WTC11 (cell line): ENCODE measurements at places on chromosomes 16 and 17. TPM values are rescaled to one million over a fixed set of nuclear protein-coding genes. Genes with fewer than 3 reads are reported as not detected.

The EPOP gene
- 8.7 to 12.3 TPM (median 9.0 TPM) in 3 replicates for total RNA-seq

The PTX4 gene
- total RNA-seq: 0.16 to 0.26 TPM (median 0.18 TPM) in 3 replicates

The NUPR1 gene
- 0.33 to 1.1 TPM (median 0.66 TPM) in 3 replicates for total RNA-seq

The AHSP gene
- 0.60 to 0.81 TPM in 2 of 3 replicates, not detected in the other for total RNA-seq

The MYH4 gene
- total RNA-seq: not detected in 3 replicates

The TP53TG3B gene
- total RNA-seq: not detected in 3 replicates

The KRTAP4-3 gene
- total RNA-seq: not detected in 3 replicates

The C17orf113 gene
- 1.9 to 2.8 TPM (median 2.5 TPM) in 3 replicates for total RNA-seq

The GIT1 gene
- 43.9 to 66.9 TPM (median 45.0 TPM) in 3 replicates for total RNA-seq

The NAGS gene
- total RNA-seq: 6.1 to 8.6 TPM (median 7.6 TPM) in 3 replicates

GRCh38 chr16:63527404-63527803 is 1491.2 kb upstream of the CDH8 start:
- H3K27ac ChIP-seq: no peak overlapping the region
- no peaks in the 10 kb centered on the region for H3K4me1 ChIP-seq
- no peak for DNase-seq
- no peaks in the 10 kb centered on the region for H3K27me3 ChIP-seq

DNA sequence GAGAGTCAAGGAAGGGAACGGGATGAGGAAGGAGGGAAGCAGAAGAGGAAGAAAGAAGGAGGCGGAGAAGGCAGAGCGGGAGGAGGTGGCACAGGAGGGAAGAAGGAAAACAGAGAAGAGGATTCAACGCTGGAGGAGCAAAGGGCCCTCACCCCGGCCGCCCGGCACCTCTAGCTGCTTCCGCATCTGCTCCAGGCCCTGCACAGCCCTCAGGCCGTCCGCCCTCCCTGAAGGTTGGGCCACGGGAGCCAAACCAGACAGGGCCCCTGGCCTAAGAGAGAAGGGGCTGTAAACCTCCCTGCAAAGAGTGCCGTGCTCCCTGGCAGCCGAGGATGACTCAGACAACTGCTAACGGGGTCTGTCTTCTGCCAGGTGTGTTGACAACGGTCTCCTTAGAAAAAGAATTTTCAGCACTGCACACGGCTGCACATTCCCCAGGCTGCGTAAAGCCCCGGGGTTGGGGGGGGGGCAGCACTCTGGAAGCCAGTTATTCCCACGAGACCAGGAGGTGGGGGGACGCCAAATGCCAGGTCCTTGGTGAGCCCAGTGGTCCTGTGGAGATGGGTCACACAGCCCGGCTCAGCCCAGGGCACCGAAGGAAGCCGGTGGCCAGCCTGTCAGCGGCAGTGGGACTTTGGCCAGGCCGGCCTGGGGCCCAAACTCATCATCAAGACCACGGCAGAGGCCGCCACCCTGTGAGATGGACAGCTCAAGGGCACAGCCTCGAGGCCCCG is 29.1 kb downstream of the MRM3 start:
- no peak overlapping the region for H3K27ac ChIP-seq
- peaks cover 39% of the 10 kb centered on the region for H3K36me3 ChIP-seq
- H3K4me3 ChIP-seq: no peak overlapping the region
- no peaks in the 10 kb centered on the region for H3K4me1 ChIP-seq
- no peak for DNase-seq
- H3K27me3 ChIP-seq: no peaks in the 10 kb centered on the region

GRCh38 chr17:82685291-82685690 is 13.2 kb downstream of the RAB40B start:
- H3K36me3 ChIP-seq: no peaks in the 10 kb centered on the region
- DNase-seq: no peak
- H3K27ac ChIP-seq: no peak overlapping the region
- H3K4me1 ChIP-seq: no peaks in the 10 kb centered on the region
- H3K27me3 ChIP-seq: no peaks in the 10 kb centered on the region
- no peak overlapping the region for H3K4me3 ChIP-seq

DNA sequence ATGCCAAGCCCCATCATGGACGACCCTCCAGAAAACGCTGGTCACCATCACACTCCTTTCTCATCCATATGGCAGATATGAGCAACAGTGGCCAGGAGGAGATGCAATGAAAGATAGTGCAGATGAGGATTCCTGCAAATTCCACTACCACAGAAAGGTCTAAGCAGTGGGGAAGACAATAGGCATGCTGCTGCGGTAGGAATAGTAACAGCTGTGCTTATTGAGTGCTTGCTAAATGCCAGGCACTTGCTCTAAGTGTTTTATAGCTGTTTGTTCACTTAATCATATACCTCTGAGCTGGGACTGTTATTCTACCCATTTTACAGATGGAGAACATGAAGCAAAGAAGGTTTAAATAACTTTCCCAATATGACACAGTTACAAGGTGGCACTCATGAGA is 46.6 kb upstream of the AKAP1 start:
- H3K36me3 ChIP-seq: no peaks in the 10 kb centered on the region
- no peak overlapping the region for H3K27ac ChIP-seq
- peaks cover 38% of the 10 kb centered on the region for H3K4me1 ChIP-seq
- no peak overlapping the region for H3K4me3 ChIP-seq

- no peaks in the 10 kb centered on the region for H3K36me3 ChIP-seq
- no peak overlapping the region for H3K4me3 ChIP-seq
- H3K27me3 ChIP-seq: no peaks in the 10 kb centered on the region
- peak; percentile 14 for DNase-seq
These were observed 144.7 kb upstream of the SOX9 start for GRCh38 chr17:71976011-71976649.

DNA sequence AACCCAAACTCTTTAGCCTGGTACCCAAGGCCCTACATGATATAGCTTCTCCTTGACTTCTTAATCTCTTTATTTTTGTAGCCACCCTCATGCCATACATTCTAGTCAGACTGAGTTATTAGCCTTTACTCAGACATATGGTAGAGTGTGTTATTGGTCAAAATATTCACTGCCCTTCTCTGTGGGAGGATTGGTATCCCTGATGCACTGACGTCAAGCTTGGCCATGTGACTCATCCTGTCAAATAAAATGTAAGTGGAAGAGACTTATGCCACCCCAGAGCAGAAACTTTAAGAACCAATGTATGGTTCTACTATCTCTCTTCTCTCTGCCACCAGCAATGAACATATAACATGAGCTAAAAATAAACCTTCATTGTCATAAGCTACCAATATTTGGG is 12.2 kb upstream of the BEAN1 start:
- no peak for DNase-seq
- peaks cover 14% of the 10 kb centered on the region for H3K27me3 ChIP-seq

- H3K36me3 ChIP-seq: no peaks in the 10 kb centered on the region
- no peak for DNase-seq
- no peak overlapping the region for H3K4me3 ChIP-seq
- H3K27ac ChIP-seq: no peak overlapping the region
- no peaks in the 10 kb centered on the region for H3K27me3 ChIP-seq
These were observed 23.8 kb downstream of the LITAF start for GRCh38 chr16:11562941-11563340.

DNA sequence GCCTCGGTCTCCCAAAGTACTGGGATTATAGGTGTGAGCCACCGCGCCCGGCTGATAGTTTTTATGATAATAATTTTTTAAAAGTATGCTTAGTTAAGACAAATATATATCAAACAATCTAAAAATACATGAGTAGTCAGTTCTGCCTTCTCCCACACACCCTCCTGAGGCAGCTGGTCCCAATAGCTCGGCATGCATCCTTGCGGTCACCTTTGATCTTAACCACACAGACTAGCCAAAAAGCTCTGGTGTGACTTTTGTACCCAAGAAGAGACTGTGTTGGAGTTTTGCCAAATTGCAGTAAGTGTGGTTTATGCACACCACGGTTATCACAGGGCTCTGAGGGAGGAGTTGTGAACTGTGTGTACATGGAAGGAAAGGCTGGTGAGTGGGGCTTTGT is 25.6 kb downstream of the ATP6V0A1 start:
- H3K27me3 ChIP-seq: no peaks in the 10 kb centered on the region
- H3K36me3 ChIP-seq: peaks cover 59% of the 10 kb centered on the region
- H3K27ac ChIP-seq: no peak overlapping the region

DNA sequence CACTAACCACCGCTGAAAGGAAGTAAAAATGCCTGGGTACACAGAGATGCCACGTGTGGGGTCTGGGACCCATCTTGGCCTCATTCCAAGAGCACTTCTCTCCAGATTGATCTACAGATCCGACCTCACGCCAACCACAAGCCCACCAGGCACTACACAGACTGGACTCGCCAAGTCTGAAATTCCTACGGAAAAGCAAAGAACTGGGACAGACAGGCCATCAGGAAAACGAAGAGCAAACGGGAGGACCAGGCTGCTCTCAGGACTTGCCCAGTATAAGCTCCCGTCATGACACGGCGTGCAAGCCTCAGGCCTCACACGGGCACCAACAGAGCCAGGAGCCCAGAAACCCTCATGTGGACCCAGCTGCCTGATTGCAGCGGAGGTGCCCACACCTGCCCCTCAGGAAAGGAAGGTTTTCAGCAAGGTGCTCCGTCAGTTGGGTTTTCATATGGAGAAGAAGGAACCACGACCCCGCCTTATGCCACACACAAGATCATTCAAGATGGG is 20.1 kb upstream of the C16orf95 start:
- no peaks in the 10 kb centered on the region for H3K4me1 ChIP-seq
- no peak for DNase-seq
- peaks cover 14% of the 10 kb centered on the region for H3K36me3 ChIP-seq
- H3K4me3 ChIP-seq: no peak overlapping the region
- H3K27ac ChIP-seq: peak overlapping the region; percentile 88; the same call in 1 of the 2 replicates
